ENCODE measurements at places on chromosomes 11 and 22.

DNA sequence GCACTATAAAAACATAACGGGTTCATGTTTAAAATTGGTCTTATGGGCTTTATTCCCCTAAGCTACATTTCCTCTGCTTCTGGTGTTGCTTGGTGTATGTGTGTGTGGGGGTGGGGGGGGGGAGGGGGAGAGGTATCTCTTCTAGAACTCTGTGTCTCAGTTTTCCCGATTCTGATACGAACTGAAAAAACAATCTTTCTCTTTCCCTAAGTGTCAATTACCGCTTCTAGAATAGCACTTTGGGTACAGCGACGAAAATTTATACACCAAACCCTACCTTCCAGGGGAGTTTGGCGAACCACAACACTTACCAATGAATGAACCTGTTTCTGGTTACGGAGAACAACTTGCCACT, 636 bp downstream of the NUP160 start:
- no peak for DNase-seq

DNA sequence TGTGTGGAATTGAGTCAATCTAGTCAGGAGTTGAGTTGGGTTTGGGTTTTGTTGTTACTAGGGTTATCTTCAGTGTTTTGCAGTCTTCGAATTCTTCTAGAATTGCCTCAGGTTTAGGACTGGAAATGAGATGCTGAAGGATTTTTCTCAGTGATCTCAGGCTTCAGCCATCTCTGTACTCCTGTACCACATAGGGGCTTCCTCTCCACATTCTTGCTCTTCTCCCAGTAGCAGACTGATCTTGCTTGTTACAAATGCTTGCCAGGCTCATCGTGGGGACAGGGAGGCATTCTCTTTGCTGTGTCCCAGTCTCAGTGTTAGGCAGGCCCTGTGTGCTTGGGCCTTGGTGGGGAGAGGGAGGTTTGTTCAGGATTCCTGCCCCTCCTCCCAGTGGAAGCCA, 96.1 kb downstream of the LRRC32 start:
- DNase-seq = no peak

DNA sequence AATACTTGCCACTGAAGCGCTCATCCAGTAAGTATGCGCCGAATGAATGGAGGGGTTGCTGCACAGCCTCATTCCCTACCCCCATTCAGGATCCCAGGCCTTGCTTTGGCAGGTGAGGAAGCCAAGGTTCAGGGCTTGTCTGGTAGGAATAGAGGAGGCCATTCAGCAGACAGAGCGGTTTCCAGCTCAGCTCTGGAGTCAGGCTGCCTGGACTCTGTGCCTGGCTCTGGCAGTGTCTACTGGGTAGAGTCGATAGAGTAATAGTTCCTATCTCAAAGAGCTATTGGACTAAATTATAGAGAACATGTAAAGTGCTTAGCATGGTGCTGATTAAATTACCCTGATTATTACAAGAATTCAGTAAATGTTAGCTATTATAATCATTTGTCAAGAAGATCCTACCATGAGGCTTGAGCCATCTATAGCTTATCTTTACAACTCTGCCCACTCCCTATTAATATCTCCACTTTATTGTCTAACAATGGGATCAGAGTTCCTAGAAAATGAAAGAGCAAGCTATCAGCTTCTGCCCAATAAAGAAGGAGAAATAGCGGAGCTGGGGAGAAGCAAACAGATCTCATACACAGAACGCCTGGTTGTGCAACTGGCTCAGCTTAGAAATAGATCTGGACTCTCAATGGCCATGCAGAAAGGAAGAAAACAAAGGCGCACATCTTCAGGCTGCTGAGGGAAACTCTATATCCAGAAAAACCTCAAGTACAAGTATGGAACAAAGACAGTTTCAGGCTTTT, 6.6 kb upstream of the SNX32 start:
- no peak for DNase-seq

GRCh38 chr11:106418791-106419190, 341.3 kb downstream of the AASDHPPT start:
- DNase-seq = no peak

GRCh38 chr11:78420255-78420764, 2.7 kb upstream of the GAB2 start:
- DNase-seq = peak; percentile 26

DNA sequence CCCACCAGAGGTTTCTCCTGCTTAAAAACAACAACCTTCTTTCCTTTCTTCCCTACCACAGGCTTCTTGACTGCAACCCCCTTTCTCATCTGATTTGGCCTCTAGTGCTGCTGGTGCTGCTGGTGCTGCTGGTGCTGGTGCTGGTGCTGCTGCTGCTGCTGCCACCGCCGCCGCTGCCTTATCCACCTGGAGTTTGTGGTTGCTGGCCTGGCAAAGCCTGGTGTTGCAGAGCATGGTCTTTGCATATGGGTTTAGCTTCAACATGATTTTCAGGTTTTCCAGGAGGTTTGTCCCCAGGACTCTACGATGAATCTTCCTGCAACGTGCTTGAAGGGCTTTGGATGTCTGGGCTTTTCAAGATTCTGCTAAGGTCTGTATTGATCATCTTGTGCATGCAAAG, 49.7 kb downstream of the MRTFA start:
- no peak for DNase-seq

DNA sequence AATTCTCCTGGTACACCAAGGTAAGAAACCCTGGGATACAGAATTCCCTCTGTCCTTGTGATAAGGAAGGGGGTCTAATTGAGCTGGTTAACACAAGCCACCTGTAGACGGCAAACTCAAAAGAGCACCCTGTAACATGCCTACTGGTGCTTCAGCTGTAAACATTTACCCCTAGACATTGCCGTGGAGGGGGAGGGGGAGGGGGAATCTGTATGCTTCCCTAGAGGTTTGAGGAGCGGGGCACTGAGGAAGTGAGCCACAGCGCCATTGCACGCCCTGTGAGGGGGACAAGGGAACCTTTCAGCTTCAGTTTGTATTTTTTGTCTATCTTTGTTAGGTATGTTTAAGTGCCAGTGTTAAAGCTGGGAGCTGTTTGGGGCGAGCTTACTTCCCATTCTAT, 99.8 kb downstream of the AASDHPPT start:
- DNase-seq = no peak

GRCh38 chr22:37804352-37804880, 3.3 kb upstream of the GCAT start:
- no peak for DNase-seq

- no peak for DNase-seq
Observed at GRCh38 chr11:130421697-130422096, 6.7 kb downstream of the ADAMTS8 start.

GRCh38 chr22:33932997-33933396, 12.7 kb upstream of the LARGE1 start:
- no peak for DNase-seq

GRCh38 chr22:37431801-37432707, 4.8 kb upstream of the ELFN2 start:
- peak; percentile 96 for DNase-seq

DNA sequence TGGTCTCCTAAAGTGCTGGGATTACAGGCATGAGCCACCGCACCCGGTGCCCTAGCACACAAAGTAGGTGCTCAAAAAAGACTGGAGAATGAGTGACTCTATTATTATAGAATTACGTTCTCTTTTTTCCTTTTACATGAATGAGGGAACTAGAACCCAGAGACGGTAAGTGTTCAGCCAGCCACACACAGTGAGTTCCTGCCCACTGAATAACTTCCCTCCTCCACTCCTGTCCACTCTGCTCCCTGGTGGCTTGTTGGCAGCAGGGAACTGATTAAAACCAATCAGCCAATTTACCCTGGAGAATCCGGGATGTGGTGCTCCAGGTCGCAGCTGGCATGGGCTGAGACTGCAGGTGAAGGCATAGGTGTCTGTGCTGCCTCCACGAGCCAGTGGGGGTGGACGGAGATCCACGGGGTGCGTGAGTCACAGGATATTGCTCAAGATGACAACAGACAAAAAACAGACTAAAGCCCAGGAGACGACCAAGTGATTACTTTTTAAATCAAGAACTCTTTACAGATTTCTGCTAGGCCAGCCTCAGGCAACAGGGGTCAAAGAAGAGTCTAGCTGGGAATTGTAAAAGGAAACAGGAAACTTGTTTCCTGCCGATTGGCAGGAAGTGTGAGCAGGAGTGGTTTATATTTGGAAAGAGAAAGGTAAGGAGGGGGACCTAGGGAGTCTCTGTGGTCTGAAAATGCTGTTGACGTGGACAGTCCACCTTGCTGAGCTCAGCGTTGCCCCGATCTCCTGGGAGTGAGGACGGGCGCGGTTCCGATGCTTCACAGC, 95.2 kb upstream of the TP53I11 start:
- DNase-seq = no peak

DNA sequence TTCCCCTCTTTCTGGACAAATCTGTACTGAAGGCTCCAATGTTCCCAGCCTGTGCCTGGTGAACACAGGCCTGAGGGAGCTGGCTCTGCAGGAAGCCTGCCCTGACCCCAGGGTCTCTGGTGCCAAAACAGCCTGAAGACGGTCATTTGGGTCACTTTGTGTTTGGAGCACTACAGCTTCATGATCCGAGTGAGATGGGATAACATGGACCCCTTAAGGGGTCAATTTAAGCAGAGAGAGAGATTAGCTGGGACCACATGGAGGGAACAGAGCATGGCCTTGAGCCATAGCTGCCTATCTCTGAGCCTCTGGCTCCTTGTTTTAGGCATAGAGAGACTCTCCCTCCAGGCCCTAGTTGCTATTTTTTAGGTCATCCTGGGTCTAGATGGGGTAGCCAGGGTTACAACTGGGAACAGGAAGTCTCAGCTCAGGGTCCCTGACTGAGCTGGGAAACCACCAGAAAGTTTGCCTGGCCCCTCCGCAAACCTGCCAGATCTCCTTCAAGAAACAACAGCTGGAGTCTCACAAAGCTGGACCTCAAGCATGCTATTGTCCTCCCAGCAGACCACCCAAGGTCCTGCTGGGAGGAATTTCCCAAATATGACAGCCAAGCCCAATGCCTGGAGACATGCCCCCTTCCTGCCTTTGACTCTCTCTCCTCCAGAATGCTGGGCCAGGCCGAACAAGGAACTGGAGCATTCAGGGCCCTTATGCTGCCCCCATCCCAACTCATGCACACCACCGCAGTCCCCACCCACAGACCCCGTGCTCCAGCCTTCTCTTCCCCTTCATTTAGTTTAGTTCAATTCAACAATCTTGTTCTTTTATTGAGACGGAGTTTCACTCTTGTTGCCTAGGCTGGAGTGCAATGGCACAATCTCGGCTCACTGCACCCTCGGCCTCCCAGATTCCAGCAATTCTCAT, 4.0 kb downstream of the SLCO2B1 start:
- DNase-seq = peak; percentile 76

GRCh38 chr11:1701091-1701807, 4.3 kb downstream of the KRTAP5-6 start:
- DNase-seq = no peak

GRCh38 chr11:35761899-35762298, 99.3 kb downstream of the TRIM44 start:
- no peak for DNase-seq

DNA sequence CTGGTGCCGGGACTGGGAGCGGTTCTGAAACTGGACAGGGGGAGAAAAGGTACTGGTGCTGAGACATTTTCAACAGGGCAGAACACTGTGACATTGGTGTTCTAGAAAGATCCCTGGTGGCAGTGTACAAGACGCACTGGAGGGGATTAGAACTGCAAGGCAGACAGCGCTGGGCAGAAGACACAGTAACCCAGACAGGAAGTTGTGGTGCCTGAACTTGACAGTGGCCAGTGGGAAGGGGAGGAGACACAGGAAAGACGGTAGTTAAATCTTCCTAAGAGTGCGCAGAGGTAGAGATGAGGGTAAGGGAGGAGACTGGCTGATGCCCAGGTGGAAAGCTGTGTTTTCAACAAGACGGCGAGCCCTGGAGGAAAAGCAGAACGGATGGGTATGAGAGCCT, 24.5 kb downstream of the FAM227A start:
- DNase-seq = no peak

DNA sequence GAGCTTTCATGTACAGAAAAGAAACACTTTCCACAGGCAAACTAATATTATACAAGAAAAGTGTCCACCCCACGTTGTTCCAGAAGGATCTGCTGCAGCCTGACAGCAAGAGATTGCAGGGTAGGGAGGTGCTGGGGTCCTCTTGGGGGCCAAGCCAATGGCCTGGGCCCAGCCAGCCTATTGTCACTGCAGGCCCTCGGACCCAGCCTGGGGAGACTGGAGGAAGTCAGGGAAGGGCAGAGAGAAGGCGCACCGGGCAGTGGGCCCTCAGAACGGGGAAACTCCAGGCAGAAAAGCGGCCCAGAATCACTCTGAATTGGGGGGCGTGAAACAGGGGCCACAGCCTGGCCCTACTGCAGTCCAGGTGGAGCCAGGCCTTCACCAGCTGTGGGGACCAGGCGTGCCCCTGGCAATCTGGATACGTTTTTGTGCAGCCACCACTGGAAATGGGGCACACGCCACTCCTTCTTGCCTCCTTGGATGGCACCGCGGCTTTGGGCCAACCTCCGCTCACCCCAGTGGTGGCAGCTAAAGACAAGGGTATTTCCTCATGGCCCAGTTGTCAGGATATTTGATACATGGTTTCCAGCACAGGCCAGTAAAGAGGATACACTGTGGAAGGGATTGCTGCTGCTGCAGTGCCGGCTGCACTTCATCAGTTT, 3.9 kb upstream of the NAP1L4 start:
- DNase-seq = no peak

- DNase-seq = no peak
Observed at GRCh38 chr22:18110954-18111758, 547 bp downstream of the TUBA8 start.

GRCh38 chr11:78179459-78180071, 8.9 kb downstream of the KCTD21 start:
- DNase-seq = no peak

DNA sequence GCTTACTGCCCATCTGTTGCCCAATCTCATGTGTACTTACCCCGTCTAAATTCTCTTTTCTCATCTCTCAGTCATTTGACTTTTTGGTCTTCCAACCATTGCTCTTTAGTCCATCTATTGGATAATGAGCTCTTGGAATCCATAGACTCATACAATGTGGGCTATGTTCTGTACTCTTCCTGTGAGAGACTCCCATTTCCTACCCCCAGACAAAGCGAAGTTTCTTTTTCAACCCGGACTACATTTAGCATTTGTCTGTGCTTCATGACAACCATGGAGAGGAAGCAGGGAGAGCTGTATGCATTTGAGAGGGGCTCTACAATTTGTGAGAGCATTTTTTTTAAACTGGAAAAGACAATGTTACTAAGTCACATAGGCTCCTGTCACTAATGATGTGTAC, 4.0 kb upstream of the ARHGAP42 start:
- no peak for DNase-seq

DNA sequence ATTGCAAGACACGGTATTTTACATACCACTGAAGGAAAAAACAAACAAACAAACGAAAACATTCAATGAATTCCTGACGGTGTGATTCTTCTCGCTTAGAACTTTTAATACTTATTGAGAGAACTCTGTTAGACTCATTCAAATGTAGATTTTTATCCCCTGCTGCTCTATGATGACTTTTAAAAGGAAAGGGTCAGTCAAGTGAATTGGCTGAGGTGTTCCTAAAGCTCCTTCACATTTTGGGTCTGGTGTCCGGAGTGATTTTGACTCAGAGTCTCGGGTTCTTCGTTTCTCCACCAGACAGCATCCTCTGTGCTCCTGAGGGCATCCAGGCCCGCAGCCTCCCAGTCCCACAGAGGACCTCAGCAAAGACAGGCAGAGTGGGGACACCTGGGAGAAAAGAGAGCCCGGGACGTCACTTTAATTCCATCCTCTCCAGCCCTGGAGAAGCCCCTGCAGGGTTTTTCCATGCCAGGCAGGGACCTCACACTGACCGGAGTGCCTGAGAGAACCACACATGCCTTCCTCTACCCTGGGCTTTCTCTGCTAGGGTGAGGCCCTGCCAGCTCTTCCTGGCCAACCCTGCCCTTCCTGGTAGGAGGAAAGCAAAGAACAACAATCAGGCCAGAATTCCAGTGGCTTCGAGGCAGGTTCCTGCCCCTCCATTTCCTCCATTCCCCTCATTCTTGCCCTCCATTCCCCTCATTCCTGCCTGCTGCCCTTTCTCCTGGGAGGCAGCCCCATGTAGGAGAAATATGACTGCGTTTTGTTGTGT, 1.4 kb upstream of the CSF2RB start:
- no peak for DNase-seq

All from SJSA1 (cell line).